Karpas-422 (cell line): ENCODE measurements at places on chromosomes 7 and 10.
A peak's percentile ranks its signal among the peaks of the same experiment; 100 is the strongest.

DNA sequence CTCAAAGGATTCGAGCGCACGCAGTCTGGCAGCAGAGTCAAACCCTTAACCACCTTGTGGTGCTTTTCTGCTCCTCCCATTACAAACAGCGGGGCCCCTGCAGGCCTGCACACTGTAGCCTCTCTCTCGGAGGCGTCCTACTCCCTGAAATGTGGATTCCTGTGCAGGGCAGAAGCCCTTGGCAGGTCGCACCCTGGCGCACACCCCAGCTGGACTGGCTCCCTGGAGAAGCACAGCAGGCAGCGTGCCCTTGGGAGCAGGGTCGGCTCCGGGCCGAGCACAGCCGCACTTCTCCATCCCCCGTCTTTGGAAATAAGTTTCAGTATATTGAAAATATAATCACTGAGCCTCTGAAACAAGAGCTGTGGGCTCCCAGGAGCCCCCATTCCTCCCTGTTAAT, 144.1 kb downstream of the C10orf105 start:
- H3K27ac ChIP-seq = no peak overlapping the region
- no peak for DNase-seq

DNA sequence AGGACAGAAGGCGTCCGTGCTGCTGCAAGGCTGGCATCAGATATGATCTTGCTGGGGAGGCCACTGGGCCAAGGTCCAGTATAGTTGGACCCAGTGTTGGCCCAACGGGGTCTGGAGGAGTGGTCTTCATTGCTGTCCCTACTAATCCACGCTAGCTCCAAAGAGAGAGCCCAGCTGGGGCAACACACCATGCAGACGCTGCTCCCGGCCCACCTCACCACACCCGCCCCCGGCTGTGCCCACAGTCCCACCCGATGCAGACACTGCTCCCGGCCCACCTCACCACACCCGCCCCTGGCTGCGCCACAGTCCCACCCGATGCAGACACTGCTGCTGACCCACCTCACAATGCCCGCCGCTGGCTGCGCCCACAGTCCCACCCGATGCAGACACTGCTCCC, 121.5 kb downstream of the VIPR2 start:
- DNase-seq = no peak
- H3K27ac ChIP-seq = no peak overlapping the region
- no peak overlapping the region for H3K4me3 ChIP-seq
- no peaks in the 10 kb centered on the region for H3K4me1 ChIP-seq
- H3K36me3 ChIP-seq = no peaks in the 10 kb centered on the region
- no peaks in the 10 kb centered on the region for H3K27me3 ChIP-seq

DNA sequence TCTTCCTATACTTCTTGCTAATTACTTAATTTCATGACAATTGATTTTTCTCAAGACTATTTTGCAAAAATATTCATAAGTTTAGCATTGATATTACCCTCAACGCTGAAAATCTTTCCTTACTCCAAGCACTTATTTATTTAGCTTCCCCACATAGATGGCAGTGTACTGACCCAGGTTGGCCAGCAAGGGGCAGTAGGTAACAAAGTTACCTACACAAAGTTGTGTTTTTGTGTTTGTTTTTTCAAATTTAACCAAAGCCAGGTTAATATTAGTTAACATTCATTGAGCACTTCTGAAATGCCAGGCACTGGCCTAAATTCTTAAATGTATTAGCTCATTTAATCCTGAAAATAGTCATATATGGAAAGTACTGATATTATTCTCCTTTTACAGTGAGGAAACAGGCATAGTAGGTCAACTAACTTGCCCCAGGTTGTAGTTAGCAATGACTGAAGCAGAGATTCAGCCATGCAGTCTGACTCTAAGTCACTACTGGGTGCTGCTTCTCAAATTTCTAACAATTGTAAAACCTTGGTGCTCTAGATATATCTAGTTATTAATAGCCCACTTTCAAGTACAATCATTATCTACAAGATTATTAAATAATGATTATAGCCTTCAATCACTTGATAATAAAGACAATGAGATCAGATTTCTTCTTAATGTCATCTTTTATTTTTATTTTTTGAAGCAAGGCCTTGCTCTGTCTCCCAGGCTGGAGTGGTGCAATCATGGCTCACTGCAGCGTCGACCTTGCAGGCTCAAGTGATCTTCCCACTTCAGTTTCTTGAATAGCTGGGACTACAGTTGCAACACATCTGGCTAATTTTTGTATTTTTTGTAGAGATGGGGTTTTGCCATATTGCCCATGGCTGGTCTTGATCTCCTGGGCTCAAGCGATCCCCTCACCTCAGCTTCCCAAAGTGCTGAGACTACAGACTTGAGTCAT, 5.8 kb upstream of the GGCT start:
- H3K27ac ChIP-seq = no peak overlapping the region
- peak; percentile 80 for DNase-seq
- H3K36me3 ChIP-seq = no peaks in the 10 kb centered on the region
- no peaks in the 10 kb centered on the region for H3K27me3 ChIP-seq
- H3K4me3 ChIP-seq = no peak overlapping the region
- H3K4me1 ChIP-seq = peaks cover 4% of the 10 kb centered on the region

GRCh38 chr10:97771055-97771891, 526 bp downstream of the SFRP5 start:
- no peaks in the 10 kb centered on the region for H3K27me3 ChIP-seq
- H3K4me1 ChIP-seq = no peaks in the 10 kb centered on the region
- H3K36me3 ChIP-seq = no peaks in the 10 kb centered on the region
- H3K27ac ChIP-seq = no peak overlapping the region

GRCh38 chr10:79306644-79307220, 40.5 kb upstream of the PPIF start:
- peaks cover 13% of the 10 kb centered on the region for H3K36me3 ChIP-seq
- no peak overlapping the region for H3K4me3 ChIP-seq
- H3K27me3 ChIP-seq = no peaks in the 10 kb centered on the region
- no peak overlapping the region for H3K27ac ChIP-seq

DNA sequence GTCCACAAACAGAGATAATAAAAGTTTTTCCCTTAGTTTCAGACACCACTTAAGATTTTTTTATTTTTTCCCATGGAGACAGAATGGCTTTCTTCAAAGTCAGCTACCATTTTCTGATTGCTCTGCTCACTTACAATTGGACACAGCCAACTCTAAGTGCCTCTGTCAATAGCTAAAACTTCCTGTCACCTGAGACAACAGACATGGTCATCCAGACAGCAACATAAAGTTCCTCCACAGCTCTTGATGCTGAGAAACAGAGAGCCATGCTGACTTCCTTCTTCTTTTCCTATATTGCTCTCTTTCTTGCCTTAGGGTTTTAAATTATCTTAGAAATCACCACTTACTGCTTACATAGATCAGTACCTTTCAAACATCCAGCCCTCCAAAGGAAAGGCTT, 12.0 kb downstream of the ZNF800 start:
- no peaks in the 10 kb centered on the region for H3K27me3 ChIP-seq
- H3K4me3 ChIP-seq = no peak overlapping the region
- no peak for DNase-seq
- peaks cover 68% of the 10 kb centered on the region; the same call in 1 of the 2 replicates for H3K36me3 ChIP-seq
- H3K4me1 ChIP-seq = peaks cover 27% of the 10 kb centered on the region

- H3K4me1 ChIP-seq = peaks cover 36% of the 10 kb centered on the region
- H3K36me3 ChIP-seq = no peaks in the 10 kb centered on the region
- H3K27me3 ChIP-seq = no peaks in the 10 kb centered on the region
- no peak overlapping the region for H3K4me3 ChIP-seq
- DNase-seq = no peak
Observed at GRCh38 chr10:74868392-74868977, 42.1 kb downstream of the KAT6B start.

DNA sequence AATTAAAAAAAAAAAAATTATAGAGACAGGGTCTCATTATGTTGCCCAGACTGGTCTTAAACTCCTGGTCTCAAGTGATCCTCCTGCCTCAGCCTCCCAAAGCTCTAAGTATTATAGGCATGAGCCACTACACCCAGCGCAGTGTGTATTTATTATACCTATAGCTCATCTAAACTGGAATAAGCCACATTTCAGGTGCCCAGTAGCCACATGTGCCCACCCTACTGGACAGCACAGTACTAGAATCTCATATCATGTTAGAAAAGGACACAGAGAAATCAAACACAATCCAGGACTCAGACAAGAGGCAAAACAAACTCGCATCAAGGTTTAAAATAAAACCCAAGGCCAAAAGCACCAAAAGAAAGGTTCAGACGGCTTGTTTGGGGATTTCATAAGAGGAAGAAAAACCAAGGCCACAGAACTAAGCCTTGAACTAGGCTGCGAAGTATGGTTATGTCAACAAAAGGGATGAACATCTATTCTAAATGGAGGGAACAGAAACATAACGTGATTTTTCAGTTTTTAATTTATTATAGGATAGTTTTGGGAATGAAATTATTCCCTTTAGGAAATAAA, 32.3 kb downstream of the SLC16A9 start:
- no peak for DNase-seq
- H3K27me3 ChIP-seq = no peaks in the 10 kb centered on the region
- no peak overlapping the region for H3K4me3 ChIP-seq
- no peaks in the 10 kb centered on the region for H3K4me1 ChIP-seq

- no peak for DNase-seq
- no peak overlapping the region for H3K27ac ChIP-seq
- no peaks in the 10 kb centered on the region for H3K4me1 ChIP-seq
- H3K27me3 ChIP-seq = no peaks in the 10 kb centered on the region
- H3K4me3 ChIP-seq = no peak overlapping the region
Observed at GRCh38 chr7:155579565-155579964, 33.2 kb upstream of the CNPY1 start.

GRCh38 chr7:110065121-110065520, 1025.8 kb upstream of the LRRN3 start:
- H3K36me3 ChIP-seq = no peaks in the 10 kb centered on the region
- no peak for DNase-seq
- no peak overlapping the region for H3K27ac ChIP-seq
- H3K27me3 ChIP-seq = no peaks in the 10 kb centered on the region

GRCh38 chr7:138254444-138254843, 178.2 kb downstream of the AKR1D1 start:
- DNase-seq = no peak
- H3K4me1 ChIP-seq = no peaks in the 10 kb centered on the region
- no peak overlapping the region for H3K4me3 ChIP-seq
- H3K27ac ChIP-seq = no peak overlapping the region
- no peaks in the 10 kb centered on the region for H3K36me3 ChIP-seq

GRCh38 chr10:72340510-72341261, 14.0 kb downstream of the DNAJB12 start:
- H3K4me1 ChIP-seq = peaks cover 17% of the 10 kb centered on the region
- H3K27ac ChIP-seq = no peak overlapping the region
- no peaks in the 10 kb centered on the region for H3K27me3 ChIP-seq

GRCh38 chr10:109892931-109893330, 30.4 kb downstream of the XPNPEP1 start:
- peaks cover 47% of the 10 kb centered on the region for H3K4me1 ChIP-seq
- H3K27ac ChIP-seq = peak overlapping the region; percentile 77; the same call in 1 of the 2 replicates
- peaks cover 14% of the 10 kb centered on the region; the same call in 1 of the 2 replicates for H3K36me3 ChIP-seq
- no peak overlapping the region for H3K4me3 ChIP-seq
